ENCODE measurements at places on chromosomes 5 and 9.

DNA sequence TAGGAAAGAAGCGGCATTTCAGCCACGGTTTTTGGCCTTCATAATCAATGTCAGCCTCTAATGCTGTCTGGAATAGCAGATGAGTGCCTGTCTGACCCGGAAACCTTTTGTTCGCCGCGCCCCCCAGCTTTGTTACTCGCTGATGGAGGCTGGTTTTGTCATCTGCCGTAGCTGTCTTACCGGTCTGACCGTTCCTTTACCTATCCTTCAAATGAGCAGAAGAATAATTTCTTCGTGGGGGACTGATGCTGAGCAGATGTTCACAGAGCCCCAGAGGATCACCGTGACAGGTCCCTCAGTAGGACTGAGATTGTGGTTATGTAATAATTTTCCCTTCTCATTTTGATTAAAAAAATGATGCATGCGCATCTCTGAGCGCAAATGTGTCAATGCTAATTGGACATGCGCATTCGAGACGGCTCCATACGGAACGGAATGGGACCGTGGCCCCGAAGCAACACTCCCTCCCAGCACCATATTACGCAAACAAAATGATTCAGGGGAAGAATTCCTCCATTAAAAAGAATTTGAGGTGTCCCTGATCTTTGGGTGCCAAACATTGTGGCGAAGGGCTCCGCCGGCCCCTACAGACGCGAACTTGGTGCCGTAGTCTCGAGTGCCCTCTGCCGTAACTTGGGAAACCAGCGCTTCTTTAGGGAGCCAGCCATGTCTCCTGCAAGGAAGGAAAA lies 27.6 kb downstream of the TLX3 start:
- no peak for DNase-seq

GRCh38 chr5:173163219-173163618 lies 18.9 kb downstream of the BNIP1 start:
- no peak for DNase-seq

DNA sequence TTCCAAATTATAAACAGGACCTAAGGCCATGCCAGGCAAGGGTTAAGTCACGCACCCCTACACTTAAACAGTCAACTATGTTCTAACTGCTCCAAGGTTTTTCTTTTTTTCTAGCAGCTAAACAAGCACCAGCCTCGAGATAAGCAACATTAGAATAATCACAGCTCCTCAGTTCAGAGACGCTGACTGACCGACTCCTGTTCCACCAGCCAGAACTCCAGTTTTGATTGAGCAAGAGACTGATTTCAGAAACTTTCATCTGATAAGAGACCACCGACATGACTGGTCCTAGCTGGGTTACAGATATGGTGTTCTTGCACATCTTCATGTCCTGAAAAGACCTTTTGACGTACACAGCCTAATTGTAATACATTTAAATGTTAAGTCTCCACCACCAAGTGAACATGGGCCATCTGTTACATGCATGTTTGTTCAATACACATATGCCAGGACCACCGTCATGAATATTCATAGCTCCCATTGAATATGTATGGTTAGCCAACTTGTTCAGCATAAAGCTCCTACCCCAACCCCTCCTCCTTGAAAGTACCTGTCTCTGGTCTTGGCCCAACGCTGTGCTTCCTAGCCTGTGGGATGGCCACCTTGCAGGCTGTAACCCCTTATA lies 23.7 kb upstream of the OTULINL start:
- no peak for DNase-seq

GRCh38 chr5:78758169-78758839 lies 109.7 kb upstream of the LHFPL2 start:
- no peak for DNase-seq

- no peak for DNase-seq
Measured at GRCh38 chr5:15692706-15693381, 192.9 kb downstream of the FBXL7 start.

GRCh38 chr5:14366763-14367162 lies 214.8 kb upstream of the OTULINL start:
- no peak for DNase-seq

DNA sequence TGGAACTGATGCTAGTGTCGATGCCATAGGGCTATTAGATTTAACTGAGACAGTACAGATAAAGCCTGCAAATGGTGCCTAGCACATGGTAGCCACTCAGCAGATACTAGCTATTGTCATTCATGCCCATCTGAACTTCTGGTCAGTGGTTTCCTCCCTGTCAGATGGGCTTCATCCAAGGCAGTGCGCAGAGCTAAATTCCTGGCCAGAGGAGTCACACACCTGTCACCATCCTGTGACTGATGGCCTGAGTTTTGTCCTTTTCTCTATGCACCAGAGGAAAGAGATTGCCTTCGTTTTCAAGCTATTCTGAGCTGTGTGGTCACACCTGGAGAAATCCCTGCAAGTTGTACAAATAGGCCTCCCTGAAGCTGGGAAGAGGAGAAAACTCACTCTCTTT lies 34.7 kb downstream of the MSX2 start:
- no peak for DNase-seq

DNA sequence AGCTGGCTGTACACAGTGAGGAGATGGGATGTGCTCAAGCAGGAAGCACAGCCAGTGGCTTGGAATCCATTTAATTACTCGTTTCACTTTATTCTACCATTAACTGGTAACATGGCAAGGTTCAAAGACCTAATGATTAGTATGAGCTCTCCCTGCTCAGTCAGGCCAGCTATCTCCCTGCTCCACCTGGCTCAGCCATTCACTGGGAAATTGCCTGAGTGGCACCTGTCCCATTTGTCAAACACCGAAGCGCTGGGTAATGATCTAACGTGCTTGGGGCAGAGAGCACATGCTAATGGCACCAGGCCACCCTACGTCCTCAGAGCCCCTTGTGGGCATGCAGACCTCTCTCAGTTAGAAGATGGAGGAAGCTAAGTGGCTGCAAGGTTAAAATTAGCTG lies 162.2 kb downstream of the TTLL11 start:
- DNase-seq = no peak

- no peak for DNase-seq
Measured at GRCh38 chr5:122402955-122403685, 91.1 kb downstream of the SNCAIP start.

- no peak for DNase-seq
Measured at GRCh38 chr9:16069671-16070454, 517.0 kb downstream of the CCDC171 start.

GRCh38 chr5:151699071-151699901 lies 12.6 kb upstream of the SPARC start:
- no peak for DNase-seq

- no peak for DNase-seq
Measured at GRCh38 chr9:108900176-108900575, 33.7 kb downstream of the ELP1 start.

GRCh38 chr9:132384376-132384775 lies 22.3 kb downstream of the TTF1 start:
- no peak for DNase-seq

GRCh38 chr5:14531668-14532067 lies 49.9 kb upstream of the OTULINL start:
- DNase-seq = no peak

DNA sequence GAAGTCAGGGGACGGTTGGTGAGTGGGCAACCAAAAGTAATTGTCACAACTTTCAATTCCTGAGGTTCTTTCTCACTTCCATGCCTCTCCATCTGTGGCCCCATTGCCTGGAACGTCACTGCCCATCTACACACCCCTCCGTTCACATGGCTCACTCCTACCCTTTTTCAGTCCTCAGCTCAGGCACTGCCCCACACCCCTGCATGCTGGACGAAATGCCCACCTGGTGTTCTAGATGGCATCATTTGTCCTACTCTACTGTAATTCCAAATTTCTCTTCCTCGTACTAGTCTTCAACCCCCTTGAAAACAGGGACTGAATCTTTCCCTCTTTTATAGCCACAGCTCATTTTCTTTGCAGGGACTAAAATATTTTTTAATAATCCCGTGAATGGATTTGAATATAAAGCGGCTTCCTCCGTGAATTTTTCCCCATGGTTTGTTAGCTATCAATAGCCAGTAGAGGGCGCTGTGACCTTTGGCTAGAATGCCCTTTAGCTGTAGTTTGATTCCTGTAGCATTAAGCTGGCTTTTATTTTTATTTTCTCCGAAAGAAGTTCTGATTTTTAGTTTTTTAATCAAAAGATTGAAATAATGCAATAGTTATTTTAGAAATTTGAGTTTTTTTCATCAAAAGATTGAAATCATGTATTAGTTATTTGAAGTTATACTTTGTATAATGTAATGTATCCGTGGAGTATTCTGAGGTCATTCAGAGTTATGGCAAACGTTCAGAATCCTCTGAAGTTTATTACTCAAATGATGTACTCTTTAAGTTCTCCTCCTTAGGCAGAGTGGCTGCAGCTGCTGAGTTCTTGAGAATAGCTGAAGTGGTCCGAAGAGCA lies 232.1 kb downstream of the SH3GL2 start:
- DNase-seq = no peak

DNA sequence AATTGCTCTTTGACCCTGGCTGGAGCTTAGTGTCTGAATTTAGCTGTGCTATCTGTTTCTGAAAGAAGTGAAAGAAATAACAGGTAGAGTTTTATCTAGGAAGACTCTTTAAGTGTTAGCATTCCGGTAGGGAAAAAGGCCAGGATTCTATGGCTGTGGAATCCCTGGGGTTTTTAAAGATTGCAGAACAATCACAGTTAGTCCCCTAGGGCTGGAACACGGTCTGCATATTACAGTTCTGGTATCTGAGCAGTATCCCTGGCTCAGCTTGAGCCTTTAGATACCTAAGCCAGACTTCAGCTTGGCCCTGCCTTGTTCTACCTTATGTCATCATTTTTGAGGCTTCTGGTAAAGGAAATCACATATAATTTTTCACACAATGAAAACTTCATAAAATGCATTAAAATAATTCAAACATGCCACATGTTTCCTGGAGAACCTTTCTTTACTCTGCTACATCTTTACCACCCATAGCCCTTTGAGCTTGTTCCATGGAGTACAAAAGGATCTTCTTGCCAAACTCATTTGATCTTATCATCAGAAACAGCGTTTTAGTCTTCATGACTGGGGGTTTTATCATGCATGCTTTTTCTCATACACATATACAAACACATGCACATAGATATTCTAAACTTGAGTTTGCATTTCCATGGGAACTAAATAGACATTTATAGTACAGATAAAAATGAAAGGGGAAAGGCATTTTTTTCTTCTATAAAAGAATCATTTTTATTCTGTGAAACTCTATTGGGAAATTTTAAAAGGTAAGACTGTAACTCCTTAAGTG lies 410.8 kb downstream of the CETN3 start:
- DNase-seq = no peak

- no peak for DNase-seq
Measured at GRCh38 chr5:40172721-40173120, 507.0 kb upstream of the PTGER4 start.

DNA sequence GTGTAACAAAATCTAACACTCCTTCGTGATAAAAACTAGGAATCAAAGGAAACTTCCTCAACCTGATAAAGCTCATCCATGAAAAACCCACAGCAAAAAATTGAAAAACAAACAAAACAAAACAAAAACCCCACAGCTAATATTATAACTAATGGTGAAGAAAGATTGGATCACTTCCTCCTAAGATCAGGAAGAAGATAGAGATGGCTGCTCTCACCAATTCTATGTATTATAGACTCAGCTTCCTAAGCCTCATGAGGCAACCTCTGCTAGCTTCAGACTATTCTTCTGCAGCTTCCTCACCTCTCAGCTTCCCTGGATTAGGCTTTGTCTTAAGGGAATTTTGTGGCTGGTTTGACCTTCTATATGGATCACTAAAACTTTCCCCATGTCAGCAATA lies 40.1 kb downstream of the PHAX start:
- no peak for DNase-seq
